ENCODE measurements at places on chromosomes 5 and 9. TPM values are rescaled to one million over a fixed set of nuclear protein-coding genes. Genes with fewer than 3 reads are reported as not detected.

Gene NMUR2
- total RNA-seq = not detected

Gene PTTG1
- total RNA-seq = 29.8 TPM

- DNase-seq = no peak
Measured at GRCh38 chr5:112965733-112966306, 10.8 kb upstream of the DCP2 start.

DNA sequence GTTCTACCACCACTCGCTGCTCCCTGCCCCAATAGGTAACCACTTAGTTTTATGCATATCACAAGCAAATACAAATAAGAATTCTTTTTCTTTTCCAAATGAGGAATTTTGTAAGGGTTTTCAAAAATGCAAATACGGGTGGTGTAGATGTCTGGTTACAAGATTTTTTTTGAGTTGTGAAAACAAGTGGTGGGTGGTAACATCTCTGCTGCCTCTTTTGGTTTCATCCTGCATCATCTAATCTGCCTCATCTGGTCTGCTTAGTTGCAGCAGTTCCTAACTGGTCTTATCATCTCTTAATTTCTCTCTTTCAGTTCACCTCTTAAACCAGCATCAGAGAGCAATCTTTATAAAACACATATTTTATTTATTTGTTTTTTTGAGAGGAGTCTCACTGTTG, 5.3 kb downstream of the NFX1 start:
- no peak for DNase-seq

Gene FCN2
- not detected for total RNA-seq

Gene ZNF169
- 4.0 TPM for total RNA-seq

Gene PHPT1
- total RNA-seq = 54.2 TPM

DNA sequence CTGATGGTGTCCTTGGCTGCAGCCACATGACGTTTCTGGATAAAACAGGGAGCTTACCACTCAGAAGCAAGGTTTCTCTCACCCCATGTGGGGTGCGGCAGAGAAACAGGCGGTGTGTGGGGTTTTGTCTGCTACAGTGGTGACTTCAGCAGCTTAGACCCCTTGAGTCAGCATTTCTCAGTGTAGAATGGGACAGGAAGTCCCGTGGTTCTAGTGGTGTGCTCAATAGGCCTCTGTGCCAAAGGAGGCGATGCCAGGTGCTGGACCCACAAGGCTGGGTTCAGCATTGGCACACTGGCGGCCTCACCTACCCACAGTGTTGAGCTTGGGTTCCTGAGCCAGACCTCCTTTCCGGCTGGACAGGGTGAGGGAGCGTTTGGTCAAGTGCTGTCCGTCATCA, 125.2 kb upstream of the SMIM23 start:
- no peak for DNase-seq

DNA sequence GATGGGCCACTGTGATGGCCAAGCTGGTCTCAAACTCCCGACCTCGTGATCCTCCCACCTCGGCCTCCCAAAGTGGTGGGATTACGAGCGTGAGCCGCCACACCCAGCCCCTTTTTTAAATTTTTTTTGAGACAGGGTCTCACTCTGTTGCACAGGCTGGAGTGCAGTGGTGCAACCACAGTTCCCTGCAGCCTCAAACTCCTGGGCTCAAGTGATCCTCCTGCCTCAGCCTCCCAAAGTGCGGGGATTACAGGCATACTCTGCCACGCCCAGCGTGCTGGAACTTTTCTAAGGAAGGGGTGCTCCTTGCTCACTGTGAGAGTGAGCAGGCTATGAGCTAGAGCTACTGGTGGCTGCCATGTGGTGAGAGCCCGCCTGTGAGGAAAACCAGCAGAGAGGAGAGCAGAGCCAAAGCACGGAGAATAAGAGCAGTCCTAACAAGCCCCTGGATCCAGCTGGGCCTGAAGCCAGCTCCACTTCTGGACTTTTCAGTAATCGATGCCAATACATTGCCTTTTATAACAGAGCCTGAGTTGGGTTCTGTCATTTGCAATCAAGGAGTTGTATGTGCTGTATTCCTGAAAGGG, 75.5 kb upstream of the UNC5A start:
- peak; percentile 58 for DNase-seq

DNA sequence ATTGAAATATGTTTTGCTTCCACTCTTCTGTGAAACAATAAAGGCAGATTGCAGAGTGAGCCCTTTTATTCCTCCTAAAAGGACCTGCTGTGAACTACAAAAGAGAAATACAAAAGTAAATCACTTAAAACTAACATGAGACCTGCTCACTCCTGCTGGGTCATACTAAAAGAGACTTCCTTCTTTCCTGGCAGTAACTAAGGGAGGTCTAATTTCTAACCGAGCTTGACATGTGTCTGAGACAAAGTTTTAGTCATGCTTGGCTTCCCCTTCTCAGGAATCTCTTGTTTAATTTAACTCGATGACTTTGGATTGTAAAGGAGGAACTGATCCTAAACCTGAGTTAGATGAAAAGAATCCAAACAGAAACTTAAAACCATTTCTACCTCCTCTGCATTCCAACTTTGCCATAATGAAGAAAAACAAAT, 86.4 kb upstream of the CDH6 start:
- DNase-seq = no peak

DNA sequence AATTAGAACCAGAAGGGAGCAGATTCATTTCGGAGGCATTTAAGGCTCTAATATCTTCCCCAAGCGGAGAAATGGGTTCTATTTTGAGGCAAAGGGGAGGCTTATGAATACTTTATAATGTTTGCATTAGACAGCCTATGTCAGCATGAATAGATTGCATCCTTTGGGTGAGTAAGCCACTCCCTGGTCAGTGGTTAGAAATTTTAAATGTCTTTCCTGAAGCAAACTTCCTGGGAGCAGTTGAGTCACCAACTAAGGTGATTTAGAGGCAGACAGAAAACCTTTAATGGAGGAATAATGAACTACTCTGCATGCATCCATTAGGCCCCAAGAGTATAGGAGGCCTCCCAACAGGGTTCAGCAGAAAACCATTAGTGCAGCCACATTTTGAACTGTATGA, 204.9 kb downstream of the ELAVL2 start:
- no peak for DNase-seq

Gene FOXI1
- total RNA-seq = not detected

GRCh38 chr5:68329554-68330255, 114.1 kb downstream of the PIK3R1 start:
- DNase-seq = no peak

GRCh38 chr9:71607461-71607881, 160.8 kb downstream of the CEMIP2 start:
- peak; percentile 48 for DNase-seq

GRCh38 chr5:176178789-176179188, 59.4 kb upstream of the SIMC1 start:
- no peak for DNase-seq

DNA sequence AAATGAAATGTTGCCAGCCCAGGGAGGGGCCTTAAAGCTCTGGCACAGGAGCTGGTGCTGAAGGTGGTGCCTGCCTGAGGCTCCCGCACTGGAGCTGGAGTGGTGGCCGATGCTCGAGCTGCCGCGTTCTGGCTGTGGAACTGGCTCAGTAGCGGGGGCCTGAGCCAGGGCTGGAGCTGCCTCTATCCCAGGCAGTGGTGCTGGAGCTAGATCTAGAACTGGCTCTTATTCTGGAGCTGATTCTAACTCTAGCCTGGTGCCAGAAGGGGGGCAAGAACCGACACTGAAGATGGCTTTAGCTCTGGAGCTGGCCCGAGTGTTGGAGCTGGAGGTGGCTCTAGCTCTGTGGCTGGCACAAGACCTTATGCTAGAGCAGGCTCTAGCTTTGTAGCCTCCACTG, 19.2 kb downstream of the OBP2B start:
- peak; percentile 29 for DNase-seq

Gene C1QTNF2
- not detected for total RNA-seq

GRCh38 chr5:127671218-127671617, 22.3 kb downstream of the CTXN3 start:
- no peak for DNase-seq

Gene PHF24
- total RNA-seq = not detected

Gene SLC36A2
- total RNA-seq = not detected

GRCh38 chr9:121213136-121213806, 11.6 kb upstream of the RAB14 start:
- DNase-seq = peak; percentile 89

GRCh38 chr9:92483627-92484545, 1.6 kb upstream of the ASPN start:
- no peak for DNase-seq

- DNase-seq = no peak
Measured at GRCh38 chr9:123276551-123276950, 8.2 kb upstream of the STRBP start.

GRCh38 chr9:131851414-131851813, 111.5 kb upstream of the RAPGEF1 start:
- DNase-seq = no peak

DNA sequence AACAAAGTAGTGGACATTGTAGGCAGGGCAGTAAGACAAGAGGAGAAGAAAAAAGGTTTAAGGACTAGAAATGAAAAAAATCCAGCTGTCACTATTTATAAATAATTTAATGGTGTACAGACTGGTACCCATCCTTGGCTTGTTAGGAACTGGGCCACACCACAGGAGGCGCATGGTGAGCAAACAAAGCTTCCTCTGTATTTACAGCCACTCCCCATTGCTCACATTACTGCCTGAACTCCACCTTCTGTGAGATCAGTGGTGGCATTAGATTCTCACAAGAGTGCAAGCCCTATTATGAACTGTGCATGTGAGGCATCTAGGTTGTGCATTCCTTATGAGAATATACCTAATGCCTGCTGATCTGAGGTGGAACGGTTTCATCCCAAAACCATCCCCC, 62.6 kb upstream of the DMAC1 start:
- no peak for DNase-seq

Gene C9orf50
- 0.36 TPM for total RNA-seq

Gene PTGES
- 70.9 TPM for total RNA-seq

Gene PROB1
- 1.2 TPM for total RNA-seq

Gene ANKRD34B
- total RNA-seq = not detected

Gene ADAMTSL1
- total RNA-seq = 70.1 TPM

DNA sequence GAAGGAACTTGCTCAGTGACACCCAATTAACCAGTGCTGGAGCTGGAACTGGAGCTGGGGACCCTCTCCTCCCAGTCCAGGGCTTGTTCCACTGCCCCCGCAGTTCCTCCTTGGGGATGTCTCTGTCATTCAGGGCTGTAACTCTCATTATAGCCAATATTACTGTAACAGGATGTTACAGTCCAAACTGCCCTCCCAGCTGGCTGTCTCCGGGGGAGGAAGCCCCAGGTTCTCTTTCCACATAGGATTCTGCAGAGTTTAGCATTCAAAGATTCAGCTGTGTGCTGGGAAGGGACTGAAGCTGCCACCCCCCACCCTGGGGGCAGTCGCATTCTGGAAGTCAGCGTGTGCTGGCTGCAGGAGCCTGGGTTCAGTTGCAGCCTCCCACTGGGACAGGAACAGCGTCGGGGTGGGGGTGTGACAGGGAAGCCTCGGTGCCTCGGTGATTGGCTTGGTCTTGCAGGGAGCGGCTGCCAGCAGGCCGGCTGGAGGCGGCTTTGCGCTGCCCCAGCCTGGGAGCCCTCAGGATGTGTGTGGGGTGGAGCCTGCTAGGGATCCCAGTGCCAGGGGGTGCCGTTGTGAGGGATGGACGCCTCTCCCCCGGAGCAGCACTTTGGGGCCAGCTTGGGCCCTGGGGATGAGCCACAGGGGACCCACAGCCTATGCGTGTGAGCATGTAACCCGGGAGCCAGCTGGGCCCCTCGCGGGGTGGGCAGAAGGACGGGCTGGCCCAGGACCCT, 101.1 kb downstream of the RGS3 start:
- peak; percentile 98 for DNase-seq

Data from osteoblast (primary cell).